ENCODE measurements at places on chromosomes 5 and 9.

GRCh38 chr5:16810208-16810854, 125.8 kb downstream of the MYO10 start:
- no peak for DNase-seq

DNA sequence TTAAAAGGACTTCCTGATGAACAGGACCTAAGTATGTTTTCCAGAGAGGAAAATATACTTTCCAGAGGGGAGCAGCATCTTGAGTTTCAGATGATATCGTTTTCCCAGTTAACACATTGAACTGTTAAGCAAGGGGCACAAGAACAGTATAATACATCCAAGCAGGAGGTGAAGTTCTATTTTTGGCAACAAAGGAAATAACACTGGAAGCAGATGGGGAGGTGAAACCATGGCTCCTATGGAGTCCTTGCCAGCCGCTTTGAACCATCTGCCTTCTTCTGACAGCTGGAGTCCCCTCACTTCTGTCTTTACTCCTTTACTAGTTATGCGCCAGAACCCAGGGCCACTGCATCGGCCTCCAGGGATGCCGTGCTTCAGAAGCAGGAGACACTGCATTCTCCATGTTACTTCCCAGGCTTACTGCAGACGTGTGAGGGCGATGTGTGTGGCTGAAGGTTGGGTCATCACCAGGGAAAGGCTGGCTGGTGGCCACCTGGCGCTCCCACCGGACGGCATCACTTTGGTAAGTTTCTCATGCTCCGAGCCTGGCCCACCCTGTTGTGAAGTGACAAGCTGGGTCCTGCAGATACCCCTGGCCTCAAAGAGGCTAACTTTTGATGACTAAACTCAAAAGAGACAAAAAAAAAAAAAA, 77.8 kb downstream of the TTLL11 start:
- no peak for DNase-seq

GRCh38 chr9:37954581-37954981, 50.7 kb upstream of the SLC25A51 start:
- DNase-seq = no peak

- no peak for DNase-seq
These were observed 39.2 kb upstream of the LURAP1L start for GRCh38 chr9:12735665-12736064.

DNA sequence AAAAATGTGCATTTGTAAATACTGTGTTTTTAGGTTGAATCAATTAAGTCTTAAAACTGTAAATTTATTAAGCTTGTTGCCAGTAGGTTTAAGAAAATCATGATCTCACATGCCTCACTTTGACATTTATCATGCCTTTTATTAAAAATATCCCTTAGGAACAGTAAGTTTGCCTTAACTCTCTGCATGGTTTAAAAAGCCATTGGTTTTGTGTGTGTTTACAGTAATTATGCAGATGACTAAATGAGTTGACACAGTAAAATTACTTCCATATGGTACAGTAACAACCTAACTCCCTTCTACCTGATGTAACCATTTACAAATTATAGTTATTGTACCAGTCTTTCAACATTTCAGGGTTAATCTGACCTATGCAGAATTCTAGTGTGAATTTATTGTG, 6.5 kb downstream of the RPS6 start:
- DNase-seq = no peak

- DNase-seq = no peak
These were observed 537.5 kb downstream of the ELAVL2 start for GRCh38 chr9:23288545-23288944.

DNA sequence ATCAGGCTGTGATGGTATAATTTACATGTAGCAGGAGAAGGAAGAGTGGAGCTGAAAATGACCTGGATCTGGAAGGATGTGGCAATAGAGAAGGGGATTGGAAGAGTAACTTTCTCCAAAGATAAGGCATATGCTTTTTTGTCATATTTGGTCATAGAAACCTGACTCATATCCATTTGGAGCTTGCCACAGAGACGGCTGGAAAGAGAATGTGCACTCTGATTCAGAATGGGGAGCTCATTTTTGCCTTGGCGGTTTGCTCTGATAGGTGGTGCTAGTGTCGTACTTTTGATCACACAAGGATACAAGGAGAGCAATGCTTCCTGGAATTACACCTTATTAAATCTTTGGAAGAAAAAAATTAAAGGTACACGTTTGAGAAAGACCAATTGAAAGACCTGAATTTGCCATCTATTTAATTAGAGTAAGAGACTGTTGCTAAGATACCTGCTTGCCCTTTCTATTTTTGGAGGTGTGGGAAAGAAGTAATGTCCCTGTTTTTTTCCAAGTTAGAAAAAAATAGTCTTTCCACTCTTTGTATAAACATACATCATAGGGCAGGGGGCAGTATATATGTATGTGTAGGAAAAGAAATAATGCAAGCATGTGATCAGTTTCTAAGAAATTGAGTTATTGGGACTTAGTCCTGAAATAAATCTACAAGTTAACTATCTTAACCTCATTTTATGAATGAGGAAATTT, 5.4 kb downstream of the LSM11 start:
- DNase-seq = no peak

- DNase-seq = no peak
These were observed 20.8 kb upstream of the ACTBL2 start for GRCh38 chr5:57503433-57503832.

DNA sequence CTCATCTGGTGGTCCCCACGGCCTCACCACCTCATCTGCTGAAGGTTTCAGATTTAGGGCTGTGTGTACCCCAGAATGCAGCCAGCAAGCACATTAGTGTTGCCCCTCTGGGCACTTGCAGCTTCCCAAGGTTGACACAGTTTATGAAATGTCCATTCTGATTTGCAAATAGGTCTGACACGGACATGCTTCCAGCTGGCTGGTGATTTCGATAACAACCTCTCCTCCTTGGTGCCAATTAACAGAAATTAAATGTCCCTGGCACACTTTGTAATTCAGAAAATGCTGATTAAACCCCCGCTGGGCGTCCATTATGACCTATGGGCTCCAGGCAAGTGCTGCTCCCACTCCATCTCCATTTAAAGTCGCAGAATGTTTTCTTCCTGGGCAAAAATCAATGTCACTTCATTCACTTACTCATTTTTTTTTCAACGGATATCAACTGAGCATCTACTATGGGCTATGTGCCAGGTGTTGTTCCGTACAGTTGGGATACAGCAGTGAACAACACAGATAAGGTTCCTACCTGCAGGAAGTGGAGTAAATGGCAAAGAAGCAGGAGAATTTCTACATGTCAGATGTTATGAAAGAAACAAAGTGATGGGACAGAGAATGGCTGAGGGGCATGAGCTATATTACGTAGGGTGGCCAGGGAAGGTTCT, 32.0 kb downstream of the PLAC8L1 start:
- no peak for DNase-seq

DNA sequence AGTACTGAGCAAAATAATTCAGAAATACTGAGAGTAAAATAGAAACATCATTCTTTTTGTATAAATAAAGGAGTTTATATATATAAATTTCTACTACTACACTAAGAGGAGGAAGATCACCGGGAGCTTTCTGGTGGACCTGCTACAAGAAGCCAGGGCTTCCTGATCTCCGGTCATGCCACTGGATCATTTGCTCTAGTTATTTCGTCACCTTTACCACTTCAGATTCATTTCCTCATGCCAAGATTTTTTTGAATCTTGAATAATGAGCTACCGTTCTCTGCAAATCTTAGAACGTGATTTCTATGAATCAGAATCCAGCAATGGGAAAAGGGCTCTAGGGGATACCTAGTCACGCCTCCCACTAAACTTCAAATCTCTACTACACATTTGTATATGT, 51.9 kb upstream of the TBC1D9B start:
- no peak for DNase-seq

DNA sequence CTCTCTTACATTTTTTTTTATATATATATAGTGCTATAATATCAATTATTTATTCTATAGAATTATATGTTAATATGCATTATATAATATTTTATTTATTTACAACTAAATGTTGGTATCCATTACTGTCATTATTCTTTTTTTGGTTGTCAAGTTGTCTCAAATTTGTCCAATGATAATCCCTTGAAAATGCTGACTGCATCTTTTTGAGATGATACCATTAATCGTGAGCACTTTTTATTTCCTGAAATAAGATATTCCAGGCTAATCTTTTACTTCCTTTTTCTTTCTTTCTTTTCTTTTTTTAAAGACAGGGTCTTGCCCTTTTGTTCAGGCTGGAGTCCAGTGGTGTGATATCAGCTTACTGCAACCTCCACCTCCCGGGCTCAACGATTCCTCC, 12.7 kb upstream of the MPDZ start:
- DNase-seq = no peak

GRCh38 chr9:121914604-121915303, 178.4 kb downstream of the TTLL11 start:
- DNase-seq = no peak

DNA sequence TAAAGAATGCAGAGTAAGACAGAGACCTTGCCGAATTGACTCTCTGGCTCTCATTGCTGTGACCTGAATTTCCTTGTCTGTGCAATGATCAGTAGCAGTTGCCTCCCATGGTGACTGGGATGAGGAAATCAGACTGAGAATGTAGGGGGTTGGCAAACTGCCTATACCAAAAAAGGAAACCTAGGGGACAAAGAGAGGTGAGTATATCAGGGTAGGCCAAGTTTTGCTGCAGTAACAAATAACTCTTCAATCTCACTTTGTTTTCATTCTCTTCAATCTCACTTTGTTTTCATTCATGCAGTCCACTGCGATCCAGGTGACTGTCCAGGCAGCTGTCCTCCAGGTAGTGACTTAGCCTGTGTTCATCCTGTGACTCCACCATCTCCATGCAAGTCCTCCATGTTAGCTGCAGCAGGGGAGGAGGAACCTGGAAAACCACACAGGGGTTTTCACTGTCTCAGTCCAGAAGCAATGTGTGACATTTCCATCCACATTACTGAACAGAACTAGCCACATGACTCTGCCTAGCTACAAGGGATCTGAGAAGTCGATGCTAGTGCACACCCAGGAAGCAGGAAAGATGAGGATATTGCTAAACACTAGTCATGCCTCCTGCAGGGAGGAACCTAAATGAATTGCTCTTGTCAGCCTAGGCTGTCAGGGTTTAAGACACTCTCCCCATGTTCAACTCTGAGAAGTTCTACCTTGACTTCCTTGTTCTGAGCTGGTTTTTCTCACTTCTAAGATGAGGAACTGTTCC, 26.0 kb downstream of the TMEM174 start:
- no peak for DNase-seq

- no peak for DNase-seq
These were observed 9.9 kb downstream of the PRDM6 start for GRCh38 chr5:123098767-123099513.

- DNase-seq = no peak
These were observed 59.7 kb downstream of the FGF18 start for GRCh38 chr5:171478946-171479775.

DNA sequence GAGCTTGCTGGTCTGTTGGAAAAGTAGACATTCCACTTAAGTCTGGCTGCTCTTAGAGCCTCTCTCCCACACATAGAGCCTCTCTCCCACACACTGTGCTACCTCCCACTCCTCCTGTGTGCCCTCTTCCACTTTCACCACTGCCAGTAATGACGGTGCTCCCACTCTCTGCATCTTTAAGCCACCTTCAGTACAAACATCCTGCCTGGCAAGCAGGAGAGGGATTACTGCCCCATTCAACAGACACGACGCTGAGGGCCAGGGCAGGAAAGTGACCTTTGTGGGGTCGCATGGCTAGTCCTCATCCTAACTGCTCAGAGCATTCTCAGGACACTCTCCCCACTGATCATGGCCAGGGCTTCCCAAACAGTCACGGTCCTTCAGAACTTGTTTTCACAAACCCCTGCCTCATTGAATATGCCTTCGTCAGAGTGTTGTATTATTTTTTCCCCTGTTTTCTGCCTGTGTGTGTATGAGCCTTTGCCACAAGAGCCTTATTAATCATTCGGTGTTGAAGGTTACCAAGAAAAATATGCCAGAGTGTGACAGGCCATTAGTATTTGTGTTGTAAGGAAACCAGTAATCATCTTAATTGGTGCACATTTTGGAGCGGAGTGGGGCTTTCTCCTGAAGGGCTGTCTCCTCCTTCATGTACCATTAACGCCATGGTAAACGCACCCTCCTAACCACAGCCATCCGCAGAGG, 87.1 kb upstream of the SAP30L start:
- no peak for DNase-seq

DNA sequence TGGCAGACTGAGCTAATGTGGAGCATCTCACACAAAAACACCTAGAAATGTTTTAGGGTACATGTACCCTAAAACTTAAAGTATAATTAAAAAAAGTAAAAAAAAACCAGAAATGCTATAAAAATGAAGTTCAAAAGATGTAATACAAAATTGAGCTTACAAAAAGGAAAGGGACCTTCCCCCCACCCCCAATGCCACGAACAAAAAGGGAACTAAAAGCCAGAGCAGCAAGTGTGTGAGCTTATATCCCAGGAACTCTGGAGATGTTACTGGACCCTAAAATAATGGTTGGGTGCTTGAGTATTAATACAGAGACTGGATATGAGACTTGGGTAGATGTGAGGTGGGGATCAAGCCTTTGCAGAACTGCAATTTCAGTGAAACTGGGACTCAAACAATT, 11.0 kb downstream of the SPATA9 start:
- DNase-seq = no peak

DNA sequence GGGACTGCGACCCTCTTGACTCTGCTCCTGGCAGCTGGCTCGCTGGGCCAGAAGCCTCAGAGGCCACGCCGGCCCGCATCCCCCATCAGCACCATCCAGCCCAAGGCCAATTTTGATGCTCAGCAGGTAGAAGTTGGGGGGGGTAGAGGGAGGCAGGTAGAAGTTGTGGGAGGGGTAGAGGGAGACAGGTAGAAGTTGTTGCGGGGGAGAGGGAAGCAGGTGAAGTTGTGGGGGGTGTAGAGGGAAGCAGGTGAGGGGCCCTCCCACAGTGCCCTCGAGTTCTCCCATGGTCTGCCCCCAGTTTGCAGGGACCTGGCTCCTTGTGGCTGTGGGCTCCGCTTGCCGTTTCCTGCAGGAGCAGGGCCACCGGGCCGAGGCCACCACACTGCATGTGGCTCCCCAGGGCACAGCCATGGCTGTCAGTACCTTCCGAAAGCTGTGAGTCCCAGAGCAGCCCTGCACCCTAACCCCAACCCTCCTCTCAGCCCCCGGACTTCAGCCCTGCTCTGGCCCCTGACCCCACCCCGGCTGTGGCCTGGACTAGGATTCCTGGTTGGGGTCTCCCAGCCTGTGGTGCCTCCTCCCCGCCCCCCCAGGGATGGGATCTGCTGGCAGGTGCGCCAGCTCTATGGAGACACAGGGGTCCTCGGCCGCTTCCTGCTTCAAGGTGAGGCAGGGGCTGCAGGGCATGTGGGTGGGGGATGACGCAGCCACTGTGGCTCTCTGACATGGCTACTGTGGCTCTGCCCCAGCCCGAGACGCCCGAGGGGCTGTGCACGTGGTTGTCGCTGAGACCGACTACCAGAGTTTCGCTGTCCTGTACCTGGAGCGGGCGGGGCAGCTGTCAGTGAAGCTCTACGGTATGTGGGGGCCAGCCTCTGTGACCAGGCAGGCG, 537 bp downstream of the C8G start:
- DNase-seq = no peak

DNA sequence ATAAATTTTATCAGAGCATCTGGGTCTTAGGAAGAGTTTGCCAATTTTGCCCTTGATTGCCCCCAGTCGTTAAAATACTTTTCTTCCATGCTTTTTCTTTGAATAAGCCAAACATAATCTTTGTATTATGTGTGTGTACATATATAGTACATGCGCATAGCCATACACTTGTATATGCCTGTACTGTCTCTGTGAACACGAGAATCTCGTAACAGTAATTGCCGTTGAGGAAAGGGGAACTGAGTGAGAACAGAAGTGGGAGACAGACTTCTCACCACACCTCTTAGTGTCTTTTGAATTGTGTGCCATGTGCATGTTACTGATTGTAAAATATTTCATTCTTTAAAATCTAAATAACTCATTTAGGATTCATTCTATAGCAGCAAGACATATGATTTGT, 79.6 kb upstream of the GRHPR start:
- DNase-seq = no peak

Data from caudate nucleus (tissue), 63 donors.